ENCODE measurements at places on chromosomes 2 and 18.

DNA sequence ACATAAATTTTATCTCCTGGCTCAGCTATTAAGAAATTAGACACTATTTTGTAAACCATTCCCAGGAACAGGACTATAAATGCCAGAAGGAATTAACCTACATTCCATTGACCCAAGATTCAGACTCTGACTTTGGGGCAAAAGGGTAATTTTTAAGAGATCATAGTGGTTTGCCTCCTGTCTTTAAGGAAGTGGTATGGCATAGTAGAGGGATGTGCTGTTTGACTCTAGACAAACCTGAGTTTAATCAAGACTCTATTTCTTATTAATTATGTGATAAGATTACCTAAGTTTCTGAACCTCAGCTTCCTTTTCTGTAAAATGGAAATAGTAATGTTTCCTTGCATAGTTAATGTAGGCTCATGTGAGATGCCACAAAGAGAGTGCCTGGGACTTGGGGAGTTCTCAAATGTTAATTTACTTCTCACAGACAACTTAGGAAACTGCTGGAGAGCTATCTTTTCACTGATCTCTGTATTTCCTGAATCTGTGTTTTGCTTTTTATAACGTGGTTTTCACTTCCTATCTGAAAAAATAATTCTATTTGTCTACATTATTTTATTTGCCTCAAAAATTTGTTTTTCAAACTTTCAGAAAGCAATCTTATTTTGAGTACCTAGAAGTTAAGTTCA, 11.9 kb upstream of the SLC40A1 start:
- DNase-seq, result no peak

GRCh38 chr2:136131961-136132824, 14.2 kb upstream of the CXCR4 start:
- no peak for DNase-seq

GRCh38 chr2:207813221-207813916, 43.7 kb upstream of the FZD5 start:
- DNase-seq, result no peak

GRCh38 chr18:31430072-31430471, 17.5 kb upstream of the DSG3 start:
- DNase-seq, result no peak

- peak; percentile 45 for DNase-seq
Observed at GRCh38 chr2:200056105-200056504, 100.7 kb downstream of the MAIP1 start.

DNA sequence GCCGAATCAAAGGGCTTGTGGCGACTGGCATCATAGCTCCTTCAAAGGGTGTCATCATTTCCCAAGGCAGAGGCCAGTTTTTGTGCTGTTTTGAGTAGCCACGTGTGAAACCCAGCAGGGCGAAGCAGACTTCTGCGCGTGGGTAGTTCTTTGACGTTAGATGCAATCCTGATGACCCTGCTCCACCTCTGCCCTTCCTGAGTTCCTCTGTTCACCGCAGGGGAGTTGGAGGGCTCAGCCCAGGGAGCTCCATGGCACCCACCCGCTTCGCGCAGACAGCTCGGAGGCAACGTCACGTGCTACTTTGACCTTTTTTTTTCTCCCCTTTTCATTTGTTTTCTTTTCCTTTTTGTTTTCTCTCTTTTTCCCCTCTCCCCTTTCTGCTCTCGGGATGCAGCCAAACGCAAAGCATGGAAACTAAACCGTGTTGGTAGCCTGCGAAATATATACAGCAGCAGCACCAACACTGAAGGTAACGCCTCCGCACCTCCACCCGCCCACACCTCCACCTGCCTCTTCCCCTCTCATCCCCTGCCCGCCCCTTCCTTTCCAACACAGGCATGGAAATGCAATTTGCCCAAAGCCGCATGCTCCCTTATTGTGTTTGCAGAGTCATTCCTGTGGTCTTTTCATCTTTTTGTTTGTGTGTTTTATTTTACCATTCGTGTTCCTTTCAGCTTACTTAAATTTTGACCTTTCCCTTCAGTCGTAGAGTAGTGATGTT, 153.6 kb downstream of the GBX2 start:
- DNase-seq, result no peak

DNA sequence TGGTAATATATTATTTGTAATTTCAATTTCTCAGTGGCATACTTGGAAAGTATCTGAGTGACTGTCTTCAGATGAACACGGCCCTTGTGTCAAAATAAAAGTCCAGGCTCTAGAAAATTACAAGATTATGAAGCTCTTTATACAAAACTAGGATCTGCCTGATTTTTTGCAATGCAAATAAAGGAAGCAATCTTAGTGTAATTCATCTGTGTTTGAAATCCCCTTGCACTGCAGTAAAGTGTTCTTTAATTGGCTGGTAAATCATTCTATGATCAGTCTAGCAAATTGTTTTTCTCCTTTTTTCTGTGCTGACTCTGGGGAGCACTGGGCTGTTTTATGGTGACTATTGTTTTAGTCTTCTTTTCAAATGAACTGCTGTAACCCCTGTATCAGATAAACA, 1039.0 kb downstream of the SOCS6 start:
- no peak for DNase-seq

DNA sequence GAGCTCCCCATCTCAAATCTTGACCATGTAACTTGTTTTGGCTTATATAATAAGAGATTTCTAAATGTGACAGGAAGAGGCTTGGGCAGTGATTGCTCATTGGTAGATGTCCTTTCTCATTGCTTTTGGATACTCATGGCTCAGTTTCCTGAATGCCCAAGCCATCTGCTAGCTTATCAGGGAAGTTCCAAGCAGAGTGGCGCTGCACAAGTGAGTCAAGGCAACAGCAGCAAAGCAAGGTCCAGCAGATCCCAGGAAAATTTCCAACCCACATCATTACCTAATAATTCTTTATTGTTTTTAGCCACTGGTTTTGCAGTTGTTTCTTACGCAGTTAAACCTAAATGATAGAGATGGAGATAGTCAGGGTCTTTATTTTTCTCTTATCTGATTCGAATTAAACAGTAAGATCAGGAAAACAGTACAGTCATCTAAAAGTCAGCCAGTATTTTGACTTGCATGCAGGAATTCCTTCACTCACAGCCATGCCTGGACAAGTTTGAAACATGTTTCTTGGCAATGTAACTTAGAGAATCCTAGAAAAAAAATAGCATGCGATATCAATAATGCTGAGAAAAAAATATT, 349.7 kb upstream of the TMEFF2 start:
- no peak for DNase-seq

DNA sequence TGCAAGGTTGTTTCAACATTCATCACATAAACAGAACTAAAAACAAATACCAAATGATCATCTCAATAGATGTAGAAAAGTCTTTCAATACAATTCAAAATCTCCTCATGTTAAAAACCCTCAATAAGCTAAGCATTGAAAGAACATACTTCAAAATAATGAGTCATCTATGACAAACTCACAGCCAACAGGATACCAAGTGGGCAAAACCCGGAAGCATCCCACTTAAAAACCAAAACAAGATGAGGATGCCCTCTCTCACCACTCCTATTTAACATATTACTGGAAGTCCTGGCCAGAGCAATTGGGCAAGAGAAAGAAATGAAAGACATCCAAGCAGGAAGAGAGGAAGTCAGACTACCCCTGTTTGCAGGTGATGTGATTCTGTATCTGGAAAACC, 992.2 kb upstream of the PIK3C3 start:
- DNase-seq, result no peak

DNA sequence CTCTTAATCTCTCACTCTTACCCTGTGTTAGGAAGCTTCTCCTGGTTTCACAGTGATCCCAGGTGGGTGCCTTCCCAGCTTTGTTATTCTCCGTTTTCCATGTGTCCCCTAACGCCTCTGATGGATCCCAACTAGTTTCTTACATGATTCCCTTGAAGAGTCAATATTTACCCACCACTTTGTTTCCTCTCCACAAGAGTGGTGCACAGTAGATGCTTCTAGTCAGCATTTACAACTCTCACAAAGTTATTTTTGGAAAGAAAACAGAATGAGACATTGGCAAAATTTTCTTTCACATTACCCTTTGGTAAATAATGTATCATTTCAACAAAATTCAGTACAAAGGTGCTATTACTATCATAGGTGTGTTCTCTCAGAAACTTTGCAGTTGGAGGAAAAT, 1611.1 kb upstream of the ZEB2 start:
- DNase-seq, result no peak

- DNase-seq, result no peak
Observed at GRCh38 chr2:163692081-163692480, 43.7 kb downstream of the FIGN start.

GRCh38 chr2:85705680-85706039, 11.5 kb downstream of the GNLY start:
- peak; percentile 99 for DNase-seq

GRCh38 chr2:189613650-189614420, 33.2 kb upstream of the SLC40A1 start:
- DNase-seq, result no peak

DNA sequence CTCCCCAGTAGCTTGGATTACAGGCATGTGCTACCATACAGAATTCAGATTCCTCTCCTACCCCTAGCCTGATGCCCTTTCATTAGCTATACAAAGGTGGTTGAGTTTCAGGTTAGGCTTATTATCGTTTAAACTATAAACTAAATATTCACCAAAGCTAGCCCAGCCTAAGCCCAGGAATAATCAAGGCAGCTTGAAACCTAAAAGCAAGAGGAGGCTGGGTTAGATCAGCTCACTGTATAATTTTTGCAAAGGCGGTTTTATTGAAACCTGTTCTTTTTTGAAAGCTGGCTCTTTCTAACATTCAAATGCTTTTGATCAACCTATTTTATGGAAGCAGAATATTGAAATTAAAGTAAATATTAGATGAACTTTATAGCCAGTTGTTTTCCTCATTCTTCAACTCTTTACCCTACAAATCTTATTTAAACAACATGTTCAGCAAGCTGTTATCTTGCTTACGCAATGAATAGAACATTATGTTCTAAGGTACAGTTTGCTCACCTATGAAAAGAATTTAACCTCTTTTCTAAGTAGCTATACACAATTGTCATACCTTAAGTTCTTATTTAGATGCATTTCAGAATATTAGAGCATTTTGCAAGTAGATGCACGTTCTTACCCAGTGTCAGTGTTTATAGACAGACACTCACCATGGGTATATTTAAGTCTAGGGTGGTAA, 241.6 kb downstream of the NEDD4L start:
- no peak for DNase-seq

DNA sequence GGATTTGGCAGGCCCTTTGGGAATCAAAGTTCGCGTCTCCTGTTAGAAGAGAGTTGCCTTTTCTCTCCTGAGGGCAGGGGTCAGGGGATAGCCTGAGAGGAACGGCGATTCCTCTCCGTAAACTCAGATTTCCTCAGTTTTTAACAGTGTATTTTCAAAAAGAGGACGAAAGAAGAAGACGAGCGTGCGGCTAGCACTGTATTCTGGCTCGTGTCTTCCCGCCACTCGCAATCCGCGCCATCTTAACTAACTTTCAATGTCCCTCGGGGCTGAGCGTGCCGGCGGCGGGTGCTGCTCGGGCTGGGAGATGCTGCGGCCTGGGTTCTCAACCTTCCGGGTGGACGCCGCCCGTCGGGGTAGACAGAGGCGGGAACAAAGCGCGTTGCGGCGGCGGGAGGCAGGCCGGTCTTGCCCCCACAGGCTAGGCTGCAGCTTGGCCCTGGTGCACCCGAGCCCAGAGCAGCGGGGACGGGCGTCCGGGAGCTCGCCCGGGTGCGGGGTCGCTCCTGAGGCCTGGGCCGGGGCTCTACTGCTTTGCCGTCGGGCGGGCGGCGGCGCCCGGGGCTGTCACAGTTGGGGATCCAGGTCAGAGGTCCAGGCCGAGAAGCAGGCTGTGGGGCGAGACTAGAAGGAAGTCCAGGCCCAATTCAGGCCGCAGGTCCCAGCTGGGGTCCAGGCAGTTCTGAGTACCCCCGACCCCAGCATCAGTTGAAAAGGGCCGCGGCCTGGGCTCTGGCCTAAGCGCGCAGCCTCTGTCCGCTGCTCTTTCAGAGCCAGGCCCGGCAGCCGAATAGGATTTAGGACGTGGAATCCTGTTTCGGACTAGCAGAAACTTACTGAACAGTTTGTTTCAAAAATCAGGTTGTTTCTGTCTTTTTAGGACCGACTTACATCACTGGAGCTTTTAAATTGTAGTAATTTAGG, 11.8 kb downstream of the TBR1 start:
- DNase-seq, result no peak

DNA sequence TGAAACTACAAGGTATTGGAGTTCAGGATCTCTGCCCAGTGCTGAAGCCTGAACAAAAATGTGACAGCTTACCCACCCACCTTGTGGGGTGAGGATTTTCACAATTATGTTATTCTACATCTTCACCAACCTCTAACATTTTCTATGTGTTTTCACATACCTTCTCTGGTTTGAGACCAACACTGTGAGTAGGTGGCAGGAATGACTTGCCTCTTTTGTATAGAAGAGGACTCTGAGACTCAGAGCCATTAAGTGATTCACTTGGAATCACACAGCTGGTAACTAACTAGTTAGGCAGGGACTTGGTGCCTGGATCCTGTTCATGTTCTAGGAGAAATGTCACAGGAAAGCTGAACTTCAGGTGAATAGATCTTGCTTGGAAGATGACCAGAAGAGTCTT, 14.8 kb upstream of the SRBD1 start:
- no peak for DNase-seq

- no peak for DNase-seq
Observed at GRCh38 chr2:128394007-128394730, 75.5 kb upstream of the HS6ST1 start.

- no peak for DNase-seq
Observed at GRCh38 chr18:27211569-27211968, 26.5 kb upstream of the CHST9 start.

- no peak for DNase-seq
Observed at GRCh38 chr2:234357666-234358065, 139.2 kb downstream of the ARL4C start.

DNA sequence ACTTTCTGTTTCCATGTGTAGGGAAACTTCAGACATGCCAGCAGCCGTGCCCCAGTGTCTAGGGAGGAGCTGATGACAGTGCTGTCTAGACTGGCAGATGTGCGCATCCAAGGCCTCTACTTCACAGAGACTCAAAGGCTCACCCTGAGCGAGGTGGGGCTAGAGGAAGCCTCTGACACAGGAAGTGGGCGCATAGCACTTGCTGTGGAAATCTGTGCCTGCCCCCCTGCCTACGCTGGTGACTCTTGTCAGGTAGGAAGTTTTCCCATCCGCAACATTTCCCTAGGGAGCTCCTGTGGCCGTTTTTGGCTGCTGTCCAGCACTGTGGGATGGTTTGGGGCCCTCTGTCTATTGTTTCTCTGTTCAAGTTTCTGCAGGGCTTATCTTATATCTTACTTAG, 143.1 kb upstream of the TTC39C start:
- DNase-seq, result no peak

DNA sequence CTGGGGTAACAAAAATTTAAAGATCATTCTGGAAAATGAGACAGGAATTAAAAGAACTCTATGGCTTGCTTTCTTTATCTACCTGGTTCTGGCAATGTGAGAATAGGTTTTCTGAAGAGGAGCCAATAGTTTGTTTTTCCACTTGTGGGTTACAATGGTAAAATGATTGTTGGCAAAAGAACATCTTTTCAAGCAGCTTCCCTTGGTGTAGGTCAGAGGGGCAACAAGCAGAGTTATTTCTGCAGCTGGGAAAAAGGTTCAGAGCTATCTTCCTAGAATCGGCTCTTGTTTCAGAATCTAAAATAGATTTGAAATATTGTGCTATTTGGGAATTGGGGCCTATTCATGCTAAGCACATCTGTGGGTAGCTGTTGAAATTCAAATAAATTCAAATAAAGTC, 11.5 kb upstream of the TSPYL6 start:
- no peak for DNase-seq

All from fibroblast of villous mesenchyme (primary cell).